ENCODE measurements at places on chromosomes 1 and 21.

DNA sequence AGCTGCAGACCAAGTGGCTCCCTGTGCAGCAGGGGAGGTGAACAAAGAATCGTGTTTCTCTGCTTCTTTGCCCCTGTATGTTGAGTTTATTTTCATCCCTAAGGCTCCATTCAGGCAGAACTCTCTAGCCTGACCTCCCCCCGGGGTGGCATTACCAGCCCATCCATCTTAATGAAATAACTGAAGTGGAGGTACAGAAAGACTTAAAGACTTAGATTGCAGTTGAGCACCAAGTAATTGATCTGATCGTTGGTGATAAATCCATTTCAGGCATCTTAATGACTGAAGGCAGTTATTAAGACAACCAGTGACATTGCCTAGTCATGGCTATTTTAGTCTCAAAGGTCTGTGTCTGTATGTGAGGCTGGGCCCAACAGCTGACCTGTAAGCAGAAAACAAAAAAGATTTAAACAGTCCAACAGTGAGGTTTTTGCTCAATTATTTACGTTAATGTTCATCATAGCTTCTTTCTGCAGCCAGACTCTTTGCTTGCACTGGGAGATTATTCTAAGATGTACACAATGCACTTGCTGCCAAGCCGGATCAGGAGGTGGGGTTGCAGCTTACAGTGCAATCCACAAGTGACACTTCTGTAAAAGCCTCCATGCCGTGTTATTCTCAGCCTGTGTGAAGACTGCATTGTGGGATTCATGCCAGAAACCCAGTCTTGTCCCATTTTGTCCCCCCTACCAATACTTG lies 363.0 kb upstream of the DUSP10 start:
- no peak for DNase-seq

DNA sequence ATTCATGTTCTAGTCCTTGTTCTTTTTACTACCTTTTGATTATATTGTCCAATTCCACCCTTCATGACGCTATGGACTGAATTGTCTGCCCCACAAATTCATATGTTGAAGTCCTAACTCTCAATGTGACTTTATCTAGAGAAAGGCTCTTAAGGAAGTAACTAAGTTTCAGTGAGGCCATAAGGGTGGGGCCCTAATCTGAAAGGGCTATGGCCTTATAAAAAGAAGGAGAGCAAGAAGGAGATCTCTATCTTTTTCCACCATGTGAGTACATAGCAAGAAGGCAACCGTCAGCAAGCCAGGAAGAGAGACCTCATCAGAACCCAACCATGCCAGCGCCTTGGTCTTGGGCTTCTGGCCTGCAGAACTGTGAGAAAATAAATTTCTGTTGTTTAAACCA lies 95.9 kb downstream of the HIVEP3 start:
- DNase-seq: no peak

DNA sequence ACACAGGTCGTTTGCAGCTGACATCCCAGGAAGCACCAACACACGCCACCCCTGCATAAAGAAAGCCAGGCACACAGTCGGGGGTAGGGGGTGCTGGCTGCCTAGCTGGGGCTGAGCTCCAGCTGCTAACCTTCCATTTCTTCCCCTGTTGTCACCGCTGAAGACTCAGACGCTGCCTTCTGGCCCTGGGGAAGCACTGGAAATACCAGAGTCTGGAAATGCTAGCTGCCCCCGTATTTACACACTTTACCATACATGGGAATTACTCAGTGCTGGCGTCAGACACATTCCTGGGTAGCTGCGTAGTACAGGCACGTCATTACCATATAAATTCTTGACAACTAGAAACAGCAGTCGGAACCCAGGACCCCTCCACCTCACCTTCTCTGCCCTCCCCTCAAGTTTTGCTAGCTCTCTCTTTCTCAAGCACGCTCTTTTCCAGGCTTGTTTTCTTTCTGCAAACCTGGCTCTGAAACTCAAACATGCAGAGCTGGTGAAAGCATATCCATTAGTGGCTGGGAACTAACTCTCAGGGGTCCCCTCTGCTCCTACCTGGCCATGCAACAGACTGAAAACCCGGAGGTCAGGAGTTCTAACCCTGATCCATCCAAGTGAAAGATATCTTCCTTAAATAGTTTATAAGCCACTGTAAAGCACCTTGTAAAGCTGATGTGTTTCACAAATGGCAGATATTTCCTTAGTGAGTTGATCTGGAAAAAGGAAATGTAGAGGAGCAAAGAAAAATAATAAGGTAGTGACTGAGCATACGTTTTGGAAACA lies 3.3 kb downstream of the CSRP1 start:
- no peak for DNase-seq

DNA sequence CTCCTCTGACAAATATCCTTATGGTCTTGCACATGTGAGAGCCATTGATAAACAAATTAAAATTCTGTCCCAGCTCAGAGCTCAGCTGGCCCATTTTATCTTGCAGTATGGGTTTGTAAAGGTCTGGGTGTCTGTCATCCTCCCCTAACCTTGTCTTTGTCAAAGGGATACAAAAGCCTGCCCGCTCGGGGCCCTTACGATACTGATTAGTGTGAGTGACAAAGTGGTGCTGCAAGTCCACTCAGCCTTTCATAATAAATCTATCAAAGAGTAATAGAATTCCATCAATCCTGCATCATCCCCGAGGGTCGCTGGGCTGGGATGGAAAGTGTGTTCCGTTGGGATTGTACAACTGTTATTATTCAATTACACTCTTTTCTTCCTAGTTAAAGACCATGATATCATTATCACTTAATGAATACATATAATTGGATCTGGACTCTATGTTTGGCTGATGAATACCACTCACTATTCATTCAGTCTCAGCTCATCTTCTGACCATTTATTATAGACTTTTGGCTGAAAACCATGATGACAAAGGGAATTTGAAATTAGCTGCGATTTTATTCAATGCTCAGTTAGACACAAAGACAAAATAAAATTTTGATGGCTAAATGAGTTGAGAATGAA lies 122.5 kb upstream of the FOXD3 start:
- no peak for DNase-seq

DNA sequence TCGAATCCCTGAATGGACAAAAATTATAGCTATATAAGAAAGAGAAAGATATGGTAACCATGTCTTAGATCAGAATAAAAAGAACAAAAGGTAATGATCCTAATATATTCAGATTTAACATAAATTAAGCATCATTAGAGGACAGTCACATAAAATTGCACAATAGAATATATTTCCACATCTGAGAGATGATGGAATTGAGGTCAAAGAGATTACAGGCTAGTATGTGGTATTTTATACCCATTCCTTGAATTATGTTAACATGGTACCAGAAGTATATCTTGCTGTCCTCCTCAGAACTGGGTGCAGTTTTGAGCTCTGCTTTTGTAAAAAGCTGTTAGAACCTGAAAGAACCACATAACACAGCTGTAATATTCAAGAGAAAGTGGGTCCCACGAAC lies 245.6 kb upstream of the HOOK1 start:
- DNase-seq: no peak

GRCh38 chr1:19635646-19636045 lies 8.5 kb upstream of the NBL1 start:
- DNase-seq: no peak

GRCh38 chr1:244788493-244789275 lies 46.8 kb upstream of the COX20 start:
- DNase-seq: no peak
